NCI-H2081 treated with DMSO at 0.1 percent for 48 hours (cell line): ENCODE measurements at places on chromosomes 13 and 19.

DNA sequence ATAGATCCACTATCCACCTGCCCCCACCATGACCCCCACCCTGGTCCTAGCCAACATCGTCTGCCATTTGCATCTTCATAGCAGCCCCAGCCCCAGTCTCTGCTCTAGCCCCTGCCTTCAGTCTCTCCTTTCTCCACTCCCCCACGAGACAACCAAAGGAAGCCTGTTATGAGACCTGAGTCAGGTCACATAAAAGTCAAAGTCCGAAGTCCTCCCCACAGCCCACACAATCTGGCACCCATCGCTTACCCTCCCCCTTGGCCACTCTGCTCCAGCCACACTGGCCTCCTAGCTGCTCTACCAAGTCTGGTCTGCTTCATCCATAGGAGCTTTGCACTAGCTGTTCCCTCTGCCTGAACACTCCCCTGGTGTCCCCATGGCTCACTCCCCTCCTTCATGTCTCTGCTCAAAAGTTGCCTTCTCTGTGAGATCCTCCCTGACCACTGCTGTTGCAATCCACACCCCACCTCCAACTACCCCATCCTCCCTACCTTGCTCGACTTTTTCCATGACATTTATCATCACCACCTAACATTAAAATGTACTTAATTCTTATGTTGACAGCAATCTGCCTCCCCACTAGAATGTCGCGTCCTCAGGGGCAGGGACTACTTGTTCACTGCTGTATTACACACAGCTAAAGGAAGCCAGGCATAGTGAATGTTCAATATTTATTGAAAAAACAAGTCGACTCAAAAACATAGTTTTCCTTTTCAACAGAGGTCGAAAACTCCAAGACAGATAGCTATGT lies 1.2 kb upstream of the PLEKHG2 start:
- DNase-seq = no peak

DNA sequence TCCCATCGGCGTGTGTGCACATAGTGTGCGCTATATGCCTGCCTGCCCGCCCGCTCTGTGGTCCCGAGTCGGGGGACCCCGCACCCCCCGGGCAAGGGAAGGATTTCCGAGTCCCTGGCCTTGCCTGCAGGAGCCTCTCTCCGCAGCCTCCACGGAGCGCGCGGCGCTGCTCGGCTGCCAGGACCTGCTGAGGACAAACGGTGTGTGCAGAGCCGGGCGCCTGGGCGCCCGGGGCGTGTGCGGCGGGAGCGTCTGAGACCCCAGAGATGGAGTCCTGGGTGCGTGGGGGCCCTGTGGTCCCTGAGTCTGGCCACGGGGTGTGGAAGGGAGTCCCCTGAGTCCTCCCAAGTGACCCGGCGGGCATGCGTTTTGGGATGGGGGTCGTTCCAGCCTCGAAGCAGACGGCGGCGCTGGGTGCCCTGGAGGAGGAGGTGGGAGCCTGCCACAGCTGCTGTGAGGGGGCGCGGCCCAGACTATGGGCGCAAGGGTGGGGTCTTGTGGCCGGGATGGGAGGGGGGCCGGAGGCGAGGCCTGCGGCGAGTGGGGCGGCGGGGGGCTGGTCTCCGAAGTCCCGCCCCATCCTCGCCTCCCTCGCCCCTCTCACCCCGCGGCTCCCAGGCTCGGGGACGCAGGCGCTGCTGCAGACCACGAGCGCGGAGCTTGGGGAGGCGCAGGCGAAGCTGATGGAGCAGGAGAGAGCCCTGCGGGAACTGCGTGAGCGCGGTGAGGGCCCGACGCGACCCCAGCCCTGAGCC lies 25.3 kb downstream of the CLEC4M start:
- no peak for DNase-seq

GRCh38 chr19:41307090-41307875 lies 2.7 kb upstream of the CCDC97 start:
- no peak for DNase-seq

- DNase-seq = no peak
These were observed 26.3 kb downstream of the STARD13 start for GRCh38 chr13:33259296-33259695.

DNA sequence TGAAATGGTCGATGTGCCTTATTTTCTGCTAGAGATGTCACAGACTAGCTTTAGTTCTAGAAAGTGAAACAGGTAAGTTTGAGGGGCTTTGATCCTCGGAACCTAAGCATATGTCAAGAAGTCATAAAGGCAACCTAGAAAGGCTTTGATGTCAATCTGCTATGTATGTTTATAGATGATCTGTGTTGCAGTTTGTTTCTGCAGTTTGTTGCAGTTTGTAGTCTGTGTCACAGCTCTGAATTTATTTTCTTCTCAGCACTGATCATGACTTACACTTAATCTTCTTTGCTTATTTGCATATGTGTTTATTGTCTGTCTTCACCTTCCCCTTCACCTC lies 5.9 kb downstream of the LSM14A start:
- no peak for DNase-seq

DNA sequence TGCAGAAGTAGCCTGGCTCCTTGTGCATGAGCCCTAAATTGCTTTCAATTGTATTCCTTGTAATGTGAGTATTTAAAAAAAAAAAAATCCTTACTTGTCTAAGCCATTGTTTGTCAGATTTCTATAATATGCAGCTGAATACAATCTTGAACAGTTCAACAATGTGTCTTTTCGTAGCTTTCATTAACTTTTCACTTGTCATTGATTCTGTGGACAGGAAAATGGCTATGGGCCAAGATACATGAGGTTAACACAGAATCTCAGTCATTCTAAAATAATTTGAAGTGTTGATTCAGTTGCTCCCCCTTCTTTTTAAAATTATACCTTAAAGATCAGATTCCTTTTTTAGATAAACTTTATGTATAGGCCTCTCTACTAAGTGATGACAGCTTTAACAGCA lies 395.8 kb upstream of the KLF12 start:
- no peak for DNase-seq

GRCh38 chr13:113110048-113110851 lies 4.7 kb downstream of the F7 start:
- DNase-seq = no peak

DNA sequence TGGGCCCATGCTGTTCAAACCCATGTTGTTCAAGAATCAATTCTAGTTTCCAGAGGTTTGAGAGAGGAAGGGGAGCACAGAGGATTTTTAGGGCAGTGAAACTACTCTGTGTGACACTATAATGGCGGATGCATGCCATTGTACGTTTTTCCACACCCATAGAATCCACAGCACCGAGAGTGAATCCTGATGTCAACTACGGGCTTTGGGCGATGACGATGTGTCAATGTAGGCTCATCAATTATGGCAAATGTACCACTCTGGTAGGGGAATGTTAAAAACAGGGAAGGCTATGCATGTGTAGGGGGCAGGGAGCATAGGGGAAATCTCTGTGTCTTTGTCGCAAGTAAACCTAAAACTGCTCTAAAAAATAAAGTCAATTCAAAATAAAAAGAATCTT lies 70.7 kb upstream of the UBAC2 start:
- DNase-seq = no peak

DNA sequence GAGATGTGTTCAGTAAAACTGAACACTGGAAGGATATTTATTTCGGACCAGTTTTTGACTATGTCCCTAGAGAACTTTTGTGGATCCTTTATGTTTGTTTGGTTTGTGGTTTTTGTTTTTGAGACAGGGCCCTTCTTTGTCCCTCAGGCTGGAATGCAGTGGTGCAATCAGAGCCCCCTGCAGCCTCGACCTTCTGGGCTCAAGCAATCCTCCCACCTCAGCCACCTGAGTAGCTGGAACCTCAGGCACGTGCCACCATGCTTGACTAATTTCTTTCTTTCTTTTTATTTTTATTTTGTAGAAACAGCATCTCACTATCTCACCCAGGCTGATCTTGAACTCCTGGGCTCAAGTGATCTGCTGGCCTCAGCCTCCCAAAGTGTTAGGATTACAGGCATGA lies 955 bp upstream of the ZNF709 start:
- no peak for DNase-seq

DNA sequence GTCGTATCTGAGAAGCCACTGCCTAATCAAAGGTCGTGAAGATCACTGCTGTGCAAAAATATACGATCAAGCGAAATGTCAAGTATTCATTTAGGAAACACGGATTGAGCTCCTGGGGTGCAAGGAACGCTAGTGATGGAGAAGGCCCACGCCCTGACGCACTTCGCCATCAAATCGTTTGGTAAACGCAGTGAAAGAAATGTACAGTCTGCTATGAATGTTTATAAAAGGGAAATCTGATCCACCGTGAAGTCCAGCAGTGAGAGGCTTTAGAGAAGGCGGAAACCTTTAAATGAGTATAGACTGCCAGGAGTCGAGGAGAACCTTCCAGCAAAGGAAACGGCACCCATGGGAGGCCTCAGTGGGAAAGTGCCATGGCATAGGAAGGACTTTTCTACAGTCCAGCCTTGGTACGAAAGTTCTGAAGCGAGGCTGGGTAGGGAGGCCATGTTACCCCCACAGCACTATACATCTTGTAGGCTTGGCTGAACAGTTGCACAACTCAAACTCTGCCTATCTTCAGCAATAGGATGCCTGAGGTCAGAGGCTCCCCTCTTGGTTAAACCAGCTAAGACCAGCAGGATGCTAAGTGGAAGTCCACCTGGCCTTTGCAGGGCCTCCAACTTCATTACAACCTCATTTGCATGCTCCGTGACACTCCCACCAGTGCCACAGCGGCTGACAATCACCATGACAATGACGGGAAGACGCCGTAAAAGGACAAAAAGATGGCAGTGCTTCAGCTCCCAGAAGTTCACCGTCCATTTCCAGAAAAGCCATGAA lies 20.4 kb downstream of the PCID2 start:
- no peak for DNase-seq

DNA sequence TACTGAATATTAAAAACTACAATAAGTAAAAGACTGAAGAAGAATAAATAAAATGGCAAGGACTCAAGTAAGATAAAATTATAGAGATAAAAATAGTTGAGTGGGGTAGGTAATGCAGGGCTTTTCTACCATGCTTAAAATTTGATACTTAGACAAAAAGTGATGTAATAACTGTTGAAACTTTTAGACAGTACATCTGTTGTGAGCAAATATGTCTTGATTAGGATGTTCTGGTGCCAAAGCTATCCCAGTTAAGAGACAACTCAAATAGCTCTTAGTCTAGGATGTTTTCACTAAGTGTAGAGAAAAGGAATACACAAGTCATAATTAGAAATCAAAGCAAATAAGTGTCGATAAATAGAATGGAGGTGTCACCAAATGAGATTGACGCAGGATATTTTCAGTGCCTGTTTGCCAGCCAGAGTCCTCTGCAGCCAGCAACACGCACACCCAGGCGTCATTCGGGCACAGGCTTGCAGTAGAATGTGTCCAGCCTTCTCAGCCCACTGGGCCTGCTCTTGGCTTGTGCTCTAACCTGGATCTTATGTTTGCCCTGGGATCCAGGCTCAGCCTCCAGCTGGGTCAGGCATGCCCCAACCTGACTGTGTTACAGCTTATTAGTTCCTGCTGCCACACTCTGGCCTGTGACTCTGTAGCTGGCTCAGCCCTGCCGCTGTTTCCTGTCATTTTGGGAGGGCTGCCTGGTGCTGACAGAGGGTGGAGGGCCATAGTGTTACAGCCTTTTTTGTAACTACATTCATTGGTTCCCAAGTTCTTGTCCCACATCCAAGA lies 766.2 kb downstream of the PCDH17 start:
- DNase-seq = no peak

GRCh38 chr13:52850072-52850395 lies 1.6 kb upstream of the PCDH8 start:
- no peak for DNase-seq

GRCh38 chr19:33298146-33298911 lies 4.0 kb downstream of the CEBPA start:
- no peak for DNase-seq
